Fibroblast of the aortic adventitia (primary cell): ENCODE measurements at places on chromosomes 6 and 20. TPM values are rescaled to one million over a fixed set of nuclear protein-coding genes. Genes with fewer than 3 reads are reported as not detected.
A peak's percentile ranks its signal among the peaks of the same experiment; 100 is the strongest.

Gene TRAPPC3L
- total RNA-seq: 0.45 TPM in 1 of 2 replicates, not detected in the other

DNA sequence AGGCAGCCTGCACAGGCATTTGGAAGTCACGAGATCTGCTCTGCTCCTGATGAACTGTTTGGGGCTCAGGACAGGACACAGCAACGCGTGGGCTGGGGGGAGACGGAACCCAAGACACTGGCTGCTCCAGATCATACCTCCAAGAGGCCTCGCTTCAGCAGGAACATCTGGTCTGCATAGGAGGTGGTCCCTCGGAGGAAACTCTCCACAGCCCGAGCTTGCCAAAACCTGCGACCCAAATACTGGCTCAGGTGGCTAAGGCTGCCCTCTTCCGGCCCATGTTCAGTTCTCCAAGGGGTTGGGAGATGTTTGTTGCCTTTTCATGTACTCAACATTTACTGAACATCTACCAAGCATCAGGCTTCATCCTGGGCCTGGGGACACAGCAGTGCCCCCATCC is 51.7 kb downstream of the MYH7B start:
- DNase-seq: no peak

DNA sequence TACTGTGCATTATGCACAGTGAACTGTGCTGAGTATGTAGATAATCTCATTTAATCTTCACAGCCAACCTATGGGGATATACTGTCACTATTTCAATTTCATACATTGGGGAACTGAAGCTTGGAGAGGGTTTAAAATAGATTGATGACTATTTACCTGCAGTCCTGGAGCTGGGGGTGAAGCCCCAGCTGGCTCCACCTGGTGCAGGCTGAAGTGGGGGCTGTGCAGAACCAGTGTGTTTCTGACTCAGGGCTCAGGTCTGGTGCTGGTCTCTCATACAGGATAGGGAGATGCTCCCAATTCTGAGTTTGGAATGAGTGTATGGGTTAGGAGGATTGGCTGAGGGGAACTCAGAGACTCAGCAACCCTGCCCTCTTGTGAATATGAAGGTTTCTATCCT is 176.1 kb upstream of the CEP162 start:
- DNase-seq: no peak

GRCh38 chr20:53828682-53829254 is 235.1 kb upstream of the ZNF217 start:
- peak; percentile 92 for DNase-seq

DNA sequence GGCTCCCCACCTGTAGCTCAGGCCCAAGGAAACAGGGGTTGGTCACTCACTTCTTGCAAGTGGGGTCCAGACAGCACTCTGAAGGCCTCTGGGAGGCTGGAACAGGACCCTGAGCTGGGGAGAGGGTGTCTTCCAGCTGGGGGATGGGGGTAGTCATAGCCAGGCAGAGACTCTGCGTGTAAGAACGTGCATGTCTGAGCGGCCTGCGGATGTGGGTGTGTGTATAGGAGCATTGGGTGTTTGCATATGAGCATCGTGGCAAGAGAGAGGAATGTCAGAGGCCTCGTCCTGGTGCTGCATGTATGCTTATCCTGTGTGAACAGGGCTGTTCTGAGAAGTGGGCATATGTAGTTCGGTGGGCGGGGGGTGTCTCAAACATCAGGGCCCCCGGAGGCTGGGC is 12.1 kb downstream of the BPIFB3 start:
- no peak for DNase-seq

GRCh38 chr6:117616391-117617209 is 14.3 kb upstream of the GOPC start:
- no peak for DNase-seq

GRCh38 chr6:90285611-90286381 is 10.8 kb downstream of the BACH2 start:
- peak; percentile 87 for DNase-seq

DNA sequence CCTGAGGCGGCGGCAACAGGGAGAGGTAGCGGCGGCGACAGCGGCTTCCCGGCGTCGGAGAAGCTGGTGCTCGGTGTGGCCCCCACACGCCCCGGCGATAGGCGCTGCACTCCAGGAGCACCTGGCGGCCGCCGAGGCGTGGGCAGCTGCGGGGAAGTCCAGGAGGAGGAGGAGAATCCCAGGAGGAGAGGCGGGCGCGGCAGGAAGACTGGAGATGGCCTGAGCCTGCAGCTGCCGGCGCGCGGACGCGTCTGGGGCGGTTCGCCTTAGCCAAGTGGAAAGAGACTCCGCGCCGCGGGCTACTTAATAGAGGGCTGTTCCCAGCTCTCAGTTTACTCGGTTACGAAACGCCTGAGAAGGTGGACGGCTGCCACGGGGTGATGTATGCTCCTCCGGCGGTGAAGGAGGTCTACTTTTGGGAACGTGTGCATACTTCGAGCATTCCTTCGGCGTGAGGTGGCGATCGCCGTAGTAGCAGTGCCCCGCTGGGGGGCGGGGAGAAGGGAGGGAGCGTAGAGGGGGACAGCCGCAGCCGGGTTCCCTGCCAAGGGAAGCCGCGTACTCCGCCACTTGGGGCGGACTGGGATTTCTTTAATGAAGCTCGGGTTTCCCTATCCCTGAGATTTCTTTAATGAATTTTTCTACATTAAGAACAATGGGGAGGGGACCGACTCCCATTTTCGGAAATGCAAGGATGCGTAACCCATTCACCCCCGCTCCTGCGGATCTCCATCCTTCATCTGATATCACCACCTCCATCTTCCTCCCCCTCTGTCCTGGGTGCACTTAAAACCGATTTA is at the start of gene COL12A1:
COL12A1 (minus strand) TSS at position 278 of the 800 bp plus-strand sequence. CDS start 3,261 bp downstream, outside the sequence.
- peak; percentile 99 for DNase-seq

DNA sequence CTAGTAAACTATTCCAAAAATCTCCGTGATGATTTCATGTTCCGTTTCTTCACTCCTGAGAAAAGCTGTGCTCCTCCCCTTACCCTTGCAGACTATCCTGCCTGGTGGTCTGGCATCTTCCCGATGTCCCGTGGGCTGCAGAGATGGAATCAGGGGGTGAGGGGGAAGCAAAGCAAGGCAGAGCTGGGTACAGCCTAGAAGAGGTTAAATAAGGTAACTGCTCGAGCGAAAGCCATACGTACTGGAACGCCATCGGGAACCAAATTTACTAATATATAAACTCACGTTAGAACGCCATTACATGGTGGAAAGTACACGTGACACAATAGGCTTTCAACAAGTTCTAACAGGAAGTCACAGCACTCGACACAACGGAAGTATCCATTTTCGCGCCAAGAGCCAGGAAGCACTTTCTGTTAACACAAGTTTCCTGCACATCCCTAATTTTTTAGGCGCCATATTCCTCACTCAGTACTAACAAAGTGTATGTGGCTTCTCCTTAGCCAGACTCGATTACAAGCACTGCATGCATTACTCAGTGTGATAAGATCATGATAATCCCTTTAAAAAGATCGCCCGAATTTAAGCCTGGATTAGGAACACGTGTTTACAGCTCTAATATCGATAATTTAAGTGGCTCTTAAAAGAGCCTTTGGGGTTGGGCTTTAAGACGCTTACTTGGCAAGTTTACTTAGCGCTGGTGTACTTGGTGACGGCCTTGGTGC is 101.6 kb upstream of the PRSS16 start:
- peak; percentile 93 for DNase-seq

GRCh38 chr6:128028183-128028582 is 127.3 kb upstream of the THEMIS start:
- DNase-seq: no peak
